Stimulated activated CD4-positive, alpha-beta T cell treated with anti-CD3 and anti-CD28 coated beads, Interleukin-1b, Interleukin-23, amount 100 ng/mL, for 1 hour (primary cell): ENCODE measurements at places on chromosomes 7 and 10.

- DNase-seq, result no peak
Observed at GRCh38 chr10:130234171-130234965, 98.2 kb downstream of the GLRX3 start.

GRCh38 chr10:58107506-58107905 is 160.2 kb downstream of the IPMK start:
- DNase-seq, result no peak

DNA sequence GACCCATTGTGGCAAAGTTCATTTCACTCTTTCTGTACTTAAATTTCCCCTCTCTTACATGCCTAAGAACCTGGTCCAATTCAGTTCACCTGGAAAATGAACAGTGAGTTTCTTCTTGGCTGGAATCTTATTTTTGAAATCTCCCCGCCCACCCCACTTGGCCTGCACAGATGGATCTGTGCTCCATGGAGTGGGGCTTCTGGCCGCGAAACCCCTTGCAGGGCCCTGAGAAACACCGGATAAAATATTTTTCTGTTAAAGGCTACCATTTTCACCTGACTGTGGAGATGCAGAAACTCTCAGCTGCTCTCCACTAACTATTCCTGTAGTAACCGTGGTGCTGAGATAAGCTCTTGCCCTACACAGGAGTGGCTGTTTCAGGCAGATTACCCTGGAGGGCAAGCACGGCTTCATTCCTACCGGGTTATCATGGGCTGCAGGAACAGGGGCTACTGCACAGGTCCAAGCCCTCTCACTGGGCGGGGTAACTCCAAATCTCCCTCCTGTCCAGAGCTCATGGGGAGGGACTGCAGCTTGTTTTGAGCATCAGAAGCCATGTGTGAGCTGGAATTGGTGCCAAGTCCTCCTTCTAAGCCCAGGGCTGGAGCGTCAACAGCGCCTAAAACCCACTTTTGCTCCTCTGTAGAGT is 118.9 kb downstream of the PRPF18 start:
- no peak for DNase-seq

GRCh38 chr7:104111271-104111670 is 96.5 kb downstream of the ORC5 start:
- DNase-seq, result no peak

GRCh38 chr10:68561865-68562649 is 1.9 kb downstream of the TET1 start:
- no peak for DNase-seq

DNA sequence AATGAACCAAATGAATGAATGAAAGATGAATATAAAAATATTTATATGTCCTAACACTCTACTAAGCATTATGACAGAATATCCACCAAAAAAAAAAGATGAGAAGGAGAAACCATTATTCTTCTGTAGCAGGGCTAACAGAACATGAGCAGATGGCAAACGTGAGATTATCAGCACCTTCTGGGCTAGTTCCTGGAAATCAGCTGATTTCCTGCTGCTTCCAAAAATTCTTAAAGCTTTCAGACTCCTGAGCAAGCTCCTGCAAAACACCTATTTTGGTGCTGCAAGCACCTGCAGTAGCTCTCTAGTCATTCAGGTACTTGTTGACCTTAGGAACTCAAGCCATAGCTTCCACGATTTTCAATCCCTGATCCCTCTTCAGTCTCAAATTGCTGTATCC is 51.8 kb downstream of the NPSR1 start:
- no peak for DNase-seq
